ENCODE measurements at places on chromosomes 1 and 21. TPM values are rescaled to one million over a fixed set of nuclear protein-coding genes. Genes with fewer than 3 reads are reported as not detected.

Gene ZMYND12
- total RNA-seq, result 0.36 TPM

Gene B3GALT2
- not detected for total RNA-seq

Gene GJA4
- total RNA-seq, result 0.18 TPM

Gene EFNA4
- total RNA-seq, result 5.3 TPM

Gene MCOLN3
- 3.2 TPM for total RNA-seq

Gene SLAMF9
- not detected for total RNA-seq

Gene FMO5
- total RNA-seq, result 0.10 TPM

Gene LMX1A
- total RNA-seq, result not detected

Gene NCAM2
- total RNA-seq, result 0.13 TPM

Gene RNF186
- not detected for total RNA-seq

Gene CD1E
- not detected for total RNA-seq

Gene C1orf21
- total RNA-seq, result 0.05 TPM

Gene NEGR1
- total RNA-seq, result not detected

Gene SLC2A1
- total RNA-seq, result 62.7 TPM
